Memory B cell (primary cell): ENCODE measurements at places on chromosomes 12 and 14.

DNA sequence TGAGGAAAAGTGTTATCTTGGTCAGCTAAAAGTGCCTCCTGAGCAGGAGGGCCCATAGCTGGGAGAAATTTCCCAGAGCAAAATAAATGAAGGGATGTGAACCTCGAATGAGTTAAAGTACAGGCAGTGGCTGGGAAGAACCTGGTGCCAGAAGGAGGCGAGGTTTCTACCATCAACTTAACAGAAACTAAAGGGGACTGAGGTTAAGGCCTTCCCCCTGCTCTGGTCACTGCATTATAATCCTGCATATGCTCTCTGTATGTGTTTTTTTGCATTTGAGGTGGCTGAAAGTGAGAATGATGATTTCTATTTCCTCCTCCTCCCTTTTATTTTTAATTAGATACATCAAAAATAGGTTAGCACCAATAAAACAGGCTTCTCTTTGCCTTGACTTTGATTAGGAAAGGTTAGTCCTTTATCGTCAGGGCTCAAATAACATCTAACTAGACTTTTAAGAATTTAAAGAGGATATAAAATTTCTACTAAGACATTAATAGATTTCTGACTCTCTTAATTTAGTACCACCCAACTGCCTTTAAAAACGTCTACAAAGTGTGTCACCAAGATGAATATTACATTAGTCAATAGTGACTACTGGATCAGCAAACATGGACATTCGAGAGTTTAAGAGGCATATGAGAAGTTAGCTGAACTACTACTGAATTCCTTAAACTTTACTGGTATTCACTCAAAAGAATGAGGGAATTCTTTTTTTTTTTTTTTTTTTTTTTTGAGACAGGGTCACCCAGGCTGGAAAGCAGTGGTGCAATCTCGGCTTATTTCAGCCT lies 49.2 kb downstream of the GALNT4 start:
- DNase-seq, result no peak
- H3K27me3 ChIP-seq, result no peaks in the 10 kb centered on the region
- H3K4me3 ChIP-seq, result no peak overlapping the region
- peaks cover 7% of the 10 kb centered on the region for H3K4me1 ChIP-seq
- peaks cover 3% of the 10 kb centered on the region for H3K36me3 ChIP-seq

DNA sequence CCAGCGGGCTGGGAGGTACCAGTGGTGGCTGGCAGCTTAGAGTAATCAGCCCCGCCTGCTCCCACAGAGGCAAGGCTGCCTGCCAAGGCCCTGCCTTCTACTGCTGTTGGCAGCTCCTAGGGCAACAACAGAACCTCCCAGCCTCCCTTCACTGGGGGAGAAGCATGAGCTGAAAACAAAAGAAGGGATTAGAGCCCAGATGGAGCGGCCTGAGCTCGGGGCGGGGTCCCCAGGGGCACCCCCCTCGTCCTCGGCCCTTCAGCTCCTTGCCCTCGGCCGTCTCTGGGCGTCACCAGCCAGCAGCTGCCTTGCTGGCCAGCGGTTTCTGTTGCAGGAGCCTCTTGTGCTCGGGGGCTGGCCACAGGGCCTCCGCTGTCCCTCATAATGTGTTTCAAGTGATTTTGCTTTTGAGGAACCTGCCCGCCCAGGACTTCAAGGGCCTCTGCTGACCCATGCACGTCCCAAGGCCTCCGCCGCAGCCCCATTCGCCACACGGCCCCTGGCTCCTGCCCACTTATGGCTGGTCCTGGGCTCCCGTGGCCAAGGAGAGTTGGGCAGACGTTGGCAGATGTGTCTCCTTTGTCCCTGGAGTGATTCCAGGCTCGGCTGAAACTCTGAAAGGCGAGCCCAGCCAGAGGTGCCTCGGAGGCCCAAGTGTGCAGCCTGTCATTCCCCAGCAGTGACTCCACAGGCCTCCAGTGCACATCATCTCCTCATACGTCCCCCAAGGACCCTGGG lies 49.7 kb downstream of the PSMA6 start:
- DNase-seq, result no peak
- peaks cover 1% of the 10 kb centered on the region for H3K27me3 ChIP-seq
- no peaks in the 10 kb centered on the region for H3K36me3 ChIP-seq

DNA sequence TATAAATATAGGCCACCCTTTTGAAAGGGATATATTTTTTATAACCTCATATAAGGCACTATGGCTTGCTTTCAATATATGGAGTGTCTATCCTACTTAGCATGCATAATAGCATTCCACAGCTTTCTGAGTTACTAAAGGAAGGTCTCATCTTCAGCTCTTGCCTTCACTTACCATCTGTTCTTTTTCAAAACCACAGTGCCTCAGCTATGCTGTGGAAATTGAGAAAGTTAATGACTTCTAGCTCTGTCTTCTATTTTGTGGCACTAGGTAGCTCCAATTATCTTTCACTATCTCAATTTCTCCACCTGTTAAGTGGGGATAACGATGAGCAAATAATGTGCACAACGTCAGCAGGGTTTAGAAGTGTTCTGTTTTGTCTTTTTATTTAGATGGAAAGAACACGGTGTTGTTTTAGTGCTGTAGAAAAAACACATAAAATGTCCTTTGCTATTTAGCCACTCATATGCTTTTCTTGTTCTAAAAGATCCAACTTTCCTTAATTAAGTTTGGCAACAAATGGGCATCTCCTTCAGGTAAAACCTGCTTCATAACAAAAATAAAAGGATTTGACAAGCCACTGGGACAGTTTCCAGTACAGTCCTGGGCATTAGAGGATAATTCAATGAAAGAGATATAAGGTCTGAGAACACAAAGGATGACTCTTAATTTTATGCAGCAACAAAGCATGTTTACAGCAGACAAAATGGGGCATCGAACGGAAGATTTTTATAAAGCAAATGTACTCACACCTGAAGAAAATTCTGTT lies 462.0 kb upstream of the SYT1 start:
- no peak for DNase-seq
- no peak overlapping the region for H3K4me3 ChIP-seq
- H3K36me3 ChIP-seq, result no peaks in the 10 kb centered on the region
- H3K27ac ChIP-seq, result no peak overlapping the region
- H3K4me1 ChIP-seq, result no peaks in the 10 kb centered on the region

GRCh38 chr14:104460791-104461651 lies 118.5 kb upstream of the C14orf180 start:
- peaks cover 10% of the 10 kb centered on the region for H3K4me1 ChIP-seq
- H3K36me3 ChIP-seq, result peaks cover 1% of the 10 kb centered on the region
- peak overlapping the region; percentile 38 for H3K4me3 ChIP-seq
- DNase-seq, result peak; percentile 10

- H3K4me1 ChIP-seq, result no peaks in the 10 kb centered on the region
- no peaks in the 10 kb centered on the region for H3K36me3 ChIP-seq
- H3K27me3 ChIP-seq, result peaks cover 5% of the 10 kb centered on the region
- DNase-seq, result no peak
Observed at GRCh38 chr12:128932521-128932920, 79.2 kb downstream of the GLT1D1 start.

- DNase-seq, result no peak
- H3K4me1 ChIP-seq, result no peaks in the 10 kb centered on the region
- no peaks in the 10 kb centered on the region for H3K36me3 ChIP-seq
Observed at GRCh38 chr14:83101846-83102245, 1568.2 kb upstream of the SEL1L start.

GRCh38 chr14:81435391-81436295 lies 35.5 kb upstream of the STON2 start:
- peaks cover 8% of the 10 kb centered on the region for H3K4me1 ChIP-seq
- peaks cover 42% of the 10 kb centered on the region for H3K27me3 ChIP-seq
- no peak overlapping the region for H3K27ac ChIP-seq

DNA sequence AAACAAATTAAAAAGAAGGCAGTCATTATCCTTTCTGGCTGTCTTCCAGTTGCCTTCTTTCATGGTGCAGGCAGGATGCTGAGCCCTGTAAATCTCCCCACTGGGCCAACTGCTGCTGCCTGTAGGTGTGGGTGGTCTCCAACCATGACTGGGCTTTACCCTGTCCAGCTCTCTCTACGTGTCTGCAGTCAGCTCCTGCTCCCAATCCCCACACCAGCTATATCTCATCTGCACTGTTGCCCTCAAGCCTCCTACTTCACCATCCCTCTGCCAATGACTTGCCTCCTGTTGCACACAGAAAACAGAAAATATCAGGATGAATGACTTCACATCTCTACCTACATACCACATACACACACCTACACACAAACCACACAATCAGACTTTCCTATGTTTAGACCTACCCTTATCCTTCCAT lies 39.7 kb upstream of the PSMA6 start:
- no peak overlapping the region for H3K4me3 ChIP-seq
- peaks cover 14% of the 10 kb centered on the region for H3K4me1 ChIP-seq
- no peaks in the 10 kb centered on the region for H3K27me3 ChIP-seq
- no peak for DNase-seq

GRCh38 chr14:24422261-24422660 lies 7.2 kb downstream of the CBLN3 start:
- peaks cover 11% of the 10 kb centered on the region for H3K27me3 ChIP-seq
- DNase-seq, result no peak
- H3K27ac ChIP-seq, result no peak overlapping the region
- H3K36me3 ChIP-seq, result no peaks in the 10 kb centered on the region
- H3K4me1 ChIP-seq, result no peaks in the 10 kb centered on the region

- peaks cover 22% of the 10 kb centered on the region for H3K4me1 ChIP-seq
- no peak overlapping the region for H3K27ac ChIP-seq
- H3K27me3 ChIP-seq, result no peaks in the 10 kb centered on the region
- no peak for DNase-seq
- no peak overlapping the region for H3K4me3 ChIP-seq
Observed at GRCh38 chr12:54221402-54221984, 32.7 kb upstream of the SMUG1 start.

DNA sequence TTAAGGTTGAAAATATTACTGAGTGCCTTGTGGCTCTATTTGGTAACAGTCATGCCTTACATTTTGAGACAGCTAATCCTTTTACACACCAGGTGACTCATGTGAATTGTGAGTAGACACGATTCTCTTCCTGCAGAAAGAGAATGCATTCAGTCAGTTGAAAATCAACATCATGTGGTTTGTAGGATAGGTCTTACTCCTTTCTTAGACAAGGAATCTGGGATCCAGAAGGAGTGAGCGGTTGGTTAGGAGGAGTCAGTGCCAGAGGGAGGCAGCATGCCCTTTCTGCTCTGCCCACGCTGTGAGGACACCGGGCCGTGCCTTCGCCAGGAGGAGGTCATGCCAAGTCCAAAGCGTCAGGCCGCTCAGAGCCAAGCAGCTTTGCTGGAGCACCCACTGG lies 47.6 kb downstream of the TRAF3 start:
- peaks cover 40% of the 10 kb centered on the region for H3K4me1 ChIP-seq
- no peak overlapping the region for H3K4me3 ChIP-seq
- DNase-seq, result no peak
- peaks cover 9% of the 10 kb centered on the region for H3K36me3 ChIP-seq

DNA sequence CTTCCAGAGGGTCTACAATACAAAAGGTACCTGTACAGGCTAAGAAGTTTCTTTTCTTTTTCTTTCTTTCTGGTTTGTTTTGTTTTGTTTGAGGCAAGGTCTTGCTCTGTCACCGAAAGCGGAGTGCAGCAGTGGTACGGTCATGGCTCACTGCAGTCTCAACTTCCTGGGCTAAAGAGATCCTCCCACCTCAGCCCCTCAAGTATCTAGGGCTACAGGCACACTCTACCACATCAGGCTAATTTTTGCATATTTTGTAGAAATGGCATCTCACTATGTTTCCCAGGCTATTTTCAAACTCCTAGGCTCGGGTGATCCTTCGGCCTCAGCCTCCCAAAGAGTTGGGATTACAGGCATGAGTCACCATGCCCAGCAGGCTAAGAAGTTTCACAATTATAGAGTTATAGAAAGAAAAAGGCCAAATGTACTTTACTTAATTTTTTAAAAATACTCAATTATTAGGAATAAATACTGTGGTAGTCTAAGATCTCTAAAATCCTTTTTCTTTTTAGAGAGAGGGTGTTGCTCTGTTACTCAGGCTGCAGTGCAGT lies 3.0 kb upstream of the PIGH start:
- peak overlapping the region; percentile 71 for H3K4me3 ChIP-seq
- no peaks in the 10 kb centered on the region for H3K36me3 ChIP-seq
- peaks cover 32% of the 10 kb centered on the region for H3K4me1 ChIP-seq
- peak overlapping the region; percentile 90 for H3K27ac ChIP-seq

DNA sequence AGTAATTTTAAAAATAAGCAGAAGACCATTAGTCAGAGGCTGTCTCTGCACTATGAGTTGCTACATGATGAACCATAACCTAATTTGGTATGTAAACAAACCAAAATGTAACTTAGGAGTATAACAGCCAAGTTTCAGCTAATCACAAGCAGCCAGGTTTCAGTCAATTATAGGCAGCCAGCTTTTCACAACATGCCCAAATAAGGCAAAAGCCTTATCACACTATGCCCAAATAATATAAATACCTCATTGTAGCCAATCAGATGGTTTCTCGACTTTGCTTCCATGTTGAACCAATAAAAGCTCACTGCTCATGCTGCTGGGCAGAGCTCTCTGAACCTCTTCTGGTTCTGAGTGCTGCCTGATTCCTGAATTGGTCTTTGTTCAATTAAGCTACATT lies 38.6 kb downstream of the GARIN6 start:
- H3K27ac ChIP-seq, result no peak overlapping the region
- H3K4me3 ChIP-seq, result no peak overlapping the region
- no peaks in the 10 kb centered on the region for H3K36me3 ChIP-seq
- no peaks in the 10 kb centered on the region for H3K4me1 ChIP-seq

- H3K4me3 ChIP-seq, result no peak overlapping the region
- DNase-seq, result no peak
- no peak overlapping the region for H3K27ac ChIP-seq
- no peaks in the 10 kb centered on the region for H3K36me3 ChIP-seq
Observed at GRCh38 chr14:29075761-29076160, 309.2 kb downstream of the FOXG1 start.

- no peaks in the 10 kb centered on the region for H3K36me3 ChIP-seq
- no peaks in the 10 kb centered on the region for H3K27me3 ChIP-seq
- no peak overlapping the region for H3K27ac ChIP-seq
- peaks cover 4% of the 10 kb centered on the region for H3K4me1 ChIP-seq
- no peak overlapping the region for H3K4me3 ChIP-seq
Observed at GRCh38 chr12:47449797-47450196, 256.0 kb downstream of the RPAP3 start.

GRCh38 chr14:90645842-90646443 lies 170.3 kb downstream of the TTC7B start:
- peaks cover 2% of the 10 kb centered on the region for H3K27me3 ChIP-seq
- peaks cover 2% of the 10 kb centered on the region for H3K36me3 ChIP-seq
- no peak for DNase-seq
- no peaks in the 10 kb centered on the region for H3K4me1 ChIP-seq
- no peak overlapping the region for H3K27ac ChIP-seq
- no peak overlapping the region for H3K4me3 ChIP-seq

- no peaks in the 10 kb centered on the region for H3K4me1 ChIP-seq
- H3K27me3 ChIP-seq, result no peaks in the 10 kb centered on the region
- H3K36me3 ChIP-seq, result peaks cover 13% of the 10 kb centered on the region
- no peak for DNase-seq
- H3K4me3 ChIP-seq, result no peak overlapping the region
Observed at GRCh38 chr12:28563936-28564335, 373.7 kb downstream of the CCDC91 start.

GRCh38 chr12:565589-566105 lies 97.6 kb downstream of the NINJ2 start:
- DNase-seq, result no peak
- H3K4me3 ChIP-seq, result no peak overlapping the region
- H3K4me1 ChIP-seq, result peaks cover 24% of the 10 kb centered on the region
- H3K27ac ChIP-seq, result no peak overlapping the region
- H3K36me3 ChIP-seq, result no peaks in the 10 kb centered on the region
- peaks cover 1% of the 10 kb centered on the region for H3K27me3 ChIP-seq
